ENCODE measurements at places on chromosomes 6 and 20.

DNA sequence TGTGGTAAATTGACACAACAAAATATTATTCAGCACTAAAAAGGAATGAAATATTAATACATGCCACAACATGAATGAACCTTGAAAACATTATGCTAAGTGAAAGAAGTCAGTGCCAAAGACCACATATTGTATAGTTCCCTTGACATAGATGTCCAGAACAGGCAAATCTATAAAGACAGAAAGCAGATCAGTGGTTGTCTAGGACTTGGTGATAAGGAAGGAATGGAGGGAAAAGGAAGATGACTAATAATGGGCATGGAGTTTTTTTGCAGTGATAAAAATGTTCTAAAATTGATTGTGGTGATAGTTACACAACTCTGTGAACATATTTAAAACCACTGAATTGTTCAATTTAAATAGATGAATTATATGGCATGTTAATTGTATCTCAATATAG is 32.5 kb downstream of the TBX18 start:
- DNase-seq: no peak

DNA sequence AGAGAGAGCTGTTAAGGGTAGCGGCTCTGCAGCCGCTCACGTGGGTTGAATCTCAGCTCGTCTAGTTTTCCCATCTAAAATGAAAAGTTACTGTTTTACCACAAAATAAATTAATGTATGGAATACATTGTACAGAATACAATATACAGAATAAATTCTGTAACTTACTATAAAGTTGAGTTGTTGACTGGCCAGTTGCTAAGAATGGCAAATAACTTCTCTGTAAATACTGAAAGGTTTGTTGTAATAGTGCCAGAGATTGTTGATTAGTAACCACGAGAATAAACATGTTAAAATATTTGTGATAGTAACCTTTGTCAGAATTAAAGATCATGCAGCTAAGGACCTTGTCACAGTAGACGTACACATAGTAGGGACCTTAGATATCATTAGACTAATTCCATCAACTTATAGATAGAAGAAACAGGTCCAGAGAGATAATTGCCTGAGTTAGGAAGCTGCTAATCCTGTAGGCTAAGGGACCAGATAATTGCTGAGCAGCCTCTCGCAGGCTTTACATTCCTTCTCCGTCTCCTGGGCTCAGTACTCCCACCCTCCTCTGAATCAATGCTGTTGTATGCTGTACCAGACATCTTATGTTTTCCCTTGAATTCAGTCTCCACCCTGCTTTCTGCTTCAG is 544 bp upstream of the NRM start:
- no peak for DNase-seq

- no peak for DNase-seq
Observed at GRCh38 chr6:55836945-55837344, 38.4 kb downstream of the BMP5 start.

- DNase-seq: no peak
Observed at GRCh38 chr6:5271926-5272325, 10.6 kb downstream of the FARS2 start.

- DNase-seq: no peak
Observed at GRCh38 chr20:49982072-49982345, 771 bp upstream of the SNAI1 start.

- DNase-seq: no peak
Observed at GRCh38 chr6:118309337-118310093, 238.6 kb upstream of the PLN start.
